ENCODE measurements at places on chromosomes 12 and 14. TPM values are rescaled to one million over a fixed set of nuclear protein-coding genes. Genes with fewer than 3 reads are reported as not detected.
A peak's percentile ranks its signal among the peaks of the same experiment; 100 is the strongest.

The TBX5 gene
- 195 TPM for total RNA-seq

The CD9 gene
- total RNA-seq = 248 TPM

The NOC4L gene
- total RNA-seq = 7.7 TPM

The RGS6 gene
- 38.2 TPM for total RNA-seq

The TCTN2 gene
- 4.5 TPM for total RNA-seq

The PLEKHA5 gene
- total RNA-seq = 66.2 TPM

The CFAP251 gene
- 0.66 TPM for total RNA-seq

The KRT72 gene
- not detected for total RNA-seq

DNA sequence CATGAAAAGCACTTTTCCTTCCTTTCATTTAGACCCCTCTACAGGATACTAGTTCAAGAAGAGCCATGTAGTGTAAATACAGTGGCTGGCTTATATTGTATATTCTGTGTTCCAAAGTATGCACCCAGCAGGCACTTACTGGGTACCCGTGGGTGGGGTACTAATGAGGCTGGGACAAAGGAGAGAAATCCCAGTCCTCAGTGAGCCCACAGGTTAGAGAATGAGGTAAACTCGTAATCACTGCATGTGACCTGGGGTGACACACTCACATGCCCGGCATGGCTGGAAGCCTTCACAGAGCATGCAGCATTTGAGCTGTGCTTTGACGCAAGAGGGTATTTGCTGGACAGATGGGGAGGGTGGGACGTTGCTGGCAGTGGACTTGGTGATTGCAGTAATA lies 17.1 kb downstream of the SLC24A4 start:
- DNase-seq = no peak

- DNase-seq = no peak
Observed at GRCh38 chr12:26069796-26070195, 55.0 kb downstream of the BHLHE41 start.

DNA sequence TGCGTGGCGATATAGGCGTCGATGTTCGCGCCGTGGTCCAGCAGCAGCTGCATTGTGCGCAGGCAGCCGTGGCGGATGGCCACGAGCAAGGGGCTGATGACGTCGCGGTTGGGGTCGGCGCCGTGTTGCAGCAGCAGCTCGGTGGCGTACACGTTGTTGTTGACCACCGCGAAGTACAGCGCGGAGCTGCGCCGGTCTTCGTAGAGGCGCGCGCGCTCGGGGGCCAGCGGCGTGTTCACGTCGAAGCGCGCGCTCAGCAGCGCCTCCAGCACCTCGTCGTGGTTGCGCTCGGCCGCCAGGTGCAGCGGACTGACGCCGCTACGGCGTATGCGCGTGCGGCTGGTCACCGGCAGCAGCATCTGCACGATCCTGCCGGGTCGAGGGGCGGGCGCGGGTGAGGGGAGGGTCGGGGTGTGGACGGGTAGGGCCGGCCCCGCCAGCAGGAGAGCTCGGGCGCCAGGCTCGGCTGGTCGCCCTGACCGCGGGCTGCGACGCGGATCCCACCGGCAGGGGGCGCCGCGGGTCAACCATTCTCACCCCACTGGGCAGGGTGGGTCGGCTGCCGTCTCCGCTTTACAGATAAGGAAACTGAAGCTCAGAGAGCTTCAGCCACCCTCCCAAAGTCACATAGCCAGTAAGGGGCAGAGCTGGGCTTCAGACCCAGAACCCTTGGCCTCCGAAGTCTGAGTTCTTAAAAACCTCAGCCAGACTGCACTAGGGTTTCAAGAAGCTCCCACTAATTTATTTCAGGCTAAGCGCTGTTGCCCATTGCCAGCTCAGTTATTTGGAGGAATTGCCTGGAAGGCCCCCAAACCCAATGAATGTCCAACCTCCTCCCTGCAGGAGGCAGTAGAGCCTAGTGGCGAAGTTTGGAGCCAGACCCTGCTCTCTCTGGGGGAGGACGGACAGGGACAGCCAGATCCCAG lies 12.4 kb downstream of the FAM181A start:
- DNase-seq = peak; percentile 90

DNA sequence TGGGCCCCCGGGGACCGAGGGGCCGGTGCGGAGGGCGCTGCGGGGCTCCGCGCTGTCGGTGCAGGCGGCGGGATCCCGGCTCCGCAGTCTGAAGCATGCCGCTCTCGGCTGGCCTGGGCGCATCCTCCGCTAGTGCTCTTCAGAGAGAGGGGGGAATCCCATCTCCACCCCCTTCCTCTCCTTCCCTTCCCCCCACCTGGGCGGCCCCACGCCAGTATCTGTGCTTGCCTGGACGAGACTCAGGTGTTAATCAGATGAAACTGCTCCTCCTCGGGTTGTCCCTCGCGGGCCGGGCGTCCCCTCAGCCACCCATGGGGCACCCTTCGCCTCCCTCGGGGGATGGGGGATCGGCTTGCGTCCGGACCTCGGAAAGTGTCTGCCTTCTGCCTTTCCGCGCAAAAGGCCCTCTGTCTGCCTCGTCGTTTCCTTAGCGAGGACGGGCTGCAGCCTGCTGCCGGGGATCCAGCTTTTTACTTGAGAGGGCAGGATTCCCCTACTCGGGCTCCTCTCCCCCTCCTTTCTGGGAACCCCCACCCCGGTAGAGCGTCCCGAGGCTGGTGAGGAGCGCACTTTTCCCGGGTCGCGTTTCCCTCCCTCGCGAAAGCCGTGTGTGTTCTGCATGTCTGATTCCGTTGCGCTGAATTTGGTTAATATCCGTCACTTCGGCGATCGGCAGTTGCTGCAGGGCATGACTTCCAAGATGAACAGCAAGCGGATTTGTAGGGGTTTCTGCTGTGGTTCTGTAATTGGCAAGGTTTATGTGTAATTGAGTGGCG lies 1.1 kb downstream of the GPHN start:
- peak; percentile 68 for DNase-seq
